ENCODE measurements at places on chromosomes 5 and 9. TPM values are rescaled to one million over a fixed set of nuclear protein-coding genes. Genes with fewer than 3 reads are reported as not detected.

The SLC6A19 gene
- not detected for total RNA-seq

The UBAP2 gene
- total RNA-seq, result 52.1 TPM

The SPINK7 gene
- total RNA-seq, result not detected

The ST6GALNAC6 gene
- total RNA-seq, result 75.6 TPM

The BTNL3 gene
- total RNA-seq, result 47.6 TPM

The CNTNAP3B gene
- 39.6 TPM for total RNA-seq

The GRM6 gene
- total RNA-seq, result not detected

The OTP gene
- not detected for total RNA-seq
